Activated CD8-positive, alpha-beta memory T cell treated with anti-CD3 and anti-CD28 coated beads for 4 hours (primary cell): ENCODE measurements at places on chromosomes 3 and 15.

- DNase-seq, result no peak
Measured at GRCh38 chr15:97457203-97457847, 503.2 kb upstream of the ARRDC4 start.

DNA sequence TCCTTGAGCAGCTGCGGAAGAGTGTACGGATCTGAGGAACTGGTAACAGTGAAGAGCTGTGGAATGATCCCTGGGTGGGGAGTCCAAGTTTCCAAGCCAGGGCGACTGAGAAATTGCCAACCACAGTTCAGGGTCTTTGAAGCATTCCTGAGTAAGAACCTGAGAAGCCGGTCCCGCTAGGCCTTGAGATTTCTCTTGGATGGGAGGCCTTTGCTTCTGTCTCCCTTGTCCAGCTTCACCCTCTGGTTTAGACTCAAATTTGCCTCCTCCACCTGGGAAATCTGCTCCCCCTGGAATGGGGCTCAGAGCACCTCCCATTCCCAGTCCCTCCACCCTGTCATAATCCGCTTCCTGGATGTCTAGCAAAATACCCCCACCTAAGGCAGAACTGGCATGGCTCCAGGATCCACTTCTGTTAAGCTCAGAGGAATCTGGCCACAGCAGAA lies 127.7 kb upstream of the DLG1 start:
- no peak for DNase-seq

- DNase-seq, result no peak
Measured at GRCh38 chr3:33942483-33943150, 144.2 kb downstream of the PDCD6IP start.

- no peak for DNase-seq
Measured at GRCh38 chr3:16086690-16087089, 87.8 kb upstream of the GALNT15 start.

DNA sequence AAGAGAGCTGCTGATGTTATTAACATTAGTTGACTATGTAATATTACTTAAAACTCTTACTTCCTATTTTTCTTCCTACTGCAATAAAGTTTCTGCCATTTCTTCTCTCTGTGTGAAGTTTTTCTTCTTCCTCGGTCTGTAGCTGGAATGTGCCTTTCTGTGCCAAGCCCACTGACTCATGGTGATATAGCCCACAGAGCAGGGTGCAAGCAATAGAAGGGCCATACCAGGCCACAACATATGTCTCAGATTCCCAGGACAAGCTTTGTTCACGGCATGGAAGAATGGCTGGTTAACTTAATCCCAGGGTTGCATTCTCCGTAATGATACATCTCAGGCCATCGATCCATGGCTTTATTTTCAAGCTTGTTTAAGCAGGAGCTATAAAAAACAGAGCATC lies 815.3 kb downstream of the TUSC7 start:
- DNase-seq, result no peak

GRCh38 chr3:139634111-139634635 lies 43.6 kb downstream of the NMNAT3 start:
- DNase-seq, result no peak

- DNase-seq, result no peak
Measured at GRCh38 chr15:44087578-44088465, 107.2 kb downstream of the FRMD5 start.

DNA sequence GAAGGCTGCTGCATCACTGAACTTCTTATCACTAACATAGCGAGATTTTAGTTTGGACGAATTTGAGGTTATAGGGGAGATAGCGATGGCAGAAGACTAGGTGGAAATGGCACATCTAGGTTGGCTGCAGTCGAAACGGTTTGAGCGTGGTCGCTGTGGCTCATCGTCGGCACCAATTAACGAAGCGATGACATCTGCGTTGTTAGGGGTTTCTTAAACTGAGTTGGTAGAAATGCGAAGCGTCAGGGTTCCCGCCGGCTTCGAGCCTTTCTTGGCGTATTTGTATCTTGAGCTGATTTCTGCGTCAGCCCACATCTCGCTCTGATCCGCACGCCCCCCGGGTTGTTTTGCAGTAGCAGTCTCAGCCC lies 319 bp downstream of the LNP1 start:
- DNase-seq, result peak; percentile 8

GRCh38 chr15:96678386-96678785 lies 347.9 kb downstream of the NR2F2 start:
- no peak for DNase-seq
